ENCODE measurements at places on chromosomes 16 and 17.

GRCh38 chr16:11326084-11326736 lies 19.0 kb upstream of the RMI2 start:
- peak; percentile 61 for DNase-seq

- DNase-seq: no peak
These were observed 20.7 kb upstream of the MED13 start for GRCh38 chr17:62085511-62086408.

GRCh38 chr16:23807028-23807427 lies 28.8 kb upstream of the PRKCB start:
- peak; percentile 67 for DNase-seq

DNA sequence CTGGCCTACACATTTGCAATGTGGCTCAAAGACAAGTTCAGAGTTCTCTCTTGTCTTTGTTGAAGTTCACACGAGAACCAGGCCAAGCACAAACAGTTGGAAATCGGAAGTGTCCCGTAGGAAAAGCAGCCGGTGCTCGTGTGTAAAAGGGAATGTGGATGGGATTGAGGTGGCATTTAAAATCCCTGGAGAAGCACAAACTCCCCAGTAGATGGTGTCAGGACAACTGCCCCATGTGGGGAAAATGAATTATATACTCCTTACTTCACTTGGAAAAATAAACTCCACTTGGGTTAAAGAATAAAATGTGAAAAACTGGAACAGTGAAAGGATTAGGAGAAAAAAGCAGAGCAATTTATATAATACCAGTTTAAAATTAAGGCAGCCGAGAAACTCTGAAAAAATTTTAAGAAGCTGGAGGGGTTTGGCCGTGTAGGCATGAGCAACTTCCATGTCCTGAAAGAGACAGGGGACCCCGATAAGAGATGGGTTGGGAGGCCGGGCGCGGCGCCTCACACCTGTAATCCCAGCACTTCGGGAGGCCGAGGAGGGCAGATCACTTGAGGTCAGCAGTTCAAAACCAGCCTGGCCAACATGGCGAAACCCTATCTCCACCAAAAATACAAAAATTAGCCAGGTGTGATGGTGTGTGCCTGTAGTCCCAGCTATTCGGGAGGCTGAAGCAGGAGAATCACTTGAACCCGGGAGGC lies 28.1 kb downstream of the CBFA2T3 start:
- no peak for DNase-seq

GRCh38 chr17:2283302-2283701 lies 20.3 kb downstream of the SMG6 start:
- no peak for DNase-seq

- DNase-seq: no peak
These were observed 5.6 kb downstream of the GFAP start for GRCh38 chr17:44909681-44910144.
